ENCODE measurements at places on chromosomes 6 and 20. TPM values are rescaled to one million over a fixed set of nuclear protein-coding genes. Genes with fewer than 3 reads are reported as not detected.

Gene CSTF1
- 31.0 TPM for total RNA-seq

Gene ACTL10
- total RNA-seq = 1.6 TPM

Gene DDO
- total RNA-seq = not detected

Gene THEMIS
- total RNA-seq = 0.31 TPM

Gene MAFB
- total RNA-seq = 9.4 TPM

Gene SAMD3
- 15.3 TPM for total RNA-seq

Gene SEL1L2
- total RNA-seq = 2.2 TPM
